Thoracic aorta (tissue), 2 donors: ENCODE measurements at places on chromosomes 16 and 17. TPM values are rescaled to one million over a fixed set of nuclear protein-coding genes. Genes with fewer than 3 reads are reported as not detected.

Gene EFCAB5
- total RNA-seq, result 1.9 TPM

Gene TMEM88
- 4.1 TPM for total RNA-seq

Gene RPAIN
- total RNA-seq, result 33.1 TPM

Gene ARHGDIG
- total RNA-seq, result not detected

Gene ACD
- total RNA-seq, result 16.9 TPM

Gene MAF
- 20.0 TPM for total RNA-seq

Gene FOXN1
- not detected for total RNA-seq

Gene SHCBP1
- 0.49 TPM for total RNA-seq

Gene ATP1B2
- 1.4 TPM for total RNA-seq

Gene SMIM36
- not detected for total RNA-seq

Gene CEMP1
- 0.63 TPM for total RNA-seq

Gene CDH15
- 1.4 TPM for total RNA-seq

Gene METTL2A
- total RNA-seq, result 22.0 TPM

Gene CEP112
- total RNA-seq, result 13.4 TPM

Gene TBC1D3G
- total RNA-seq, result not detected

Gene CD300LB
- 0.81 TPM for total RNA-seq

Gene TSR1
- total RNA-seq, result 36.0 TPM

Gene FBXO31
- total RNA-seq, result 161 TPM

Gene CDH11
- total RNA-seq, result 354 TPM

Gene LRRC46
- total RNA-seq, result not detected

Gene KAT7
- total RNA-seq, result 51.4 TPM

Gene C1QTNF1
- total RNA-seq, result 445 TPM

Gene TBC1D3E
- total RNA-seq, result not detected

Gene TACO1
- 11.4 TPM for total RNA-seq

Gene NOMO2
- 109 TPM for total RNA-seq

Gene ZP2
- not detected for total RNA-seq

Gene NOG
- total RNA-seq, result 2.3 TPM

Gene ARL6IP1
- 105 TPM for total RNA-seq

Gene GPR179
- not detected for total RNA-seq

Gene IL17C
- 0.92 TPM for total RNA-seq

Gene RNF43
- total RNA-seq, result 0.49 TPM

Gene SLC22A31
- 0.81 TPM for total RNA-seq

Gene PIPOX
- 4.3 TPM for total RNA-seq

Gene RNF112
- total RNA-seq, result 2.8 TPM

Gene PRAC2
- total RNA-seq, result not detected

Gene FBXW10
- not detected for total RNA-seq

Gene CRAMP1
- total RNA-seq, result 21.4 TPM

Gene BCL6B
- total RNA-seq, result 0.95 TPM

Gene PABPN1L
- not detected for total RNA-seq

Gene P2RX5
- total RNA-seq, result not detected

Gene SLFN12L
- 4.1 TPM for total RNA-seq
